BE2C (cell line): ENCODE measurements at places on chromosomes 13 and 19.

DNA sequence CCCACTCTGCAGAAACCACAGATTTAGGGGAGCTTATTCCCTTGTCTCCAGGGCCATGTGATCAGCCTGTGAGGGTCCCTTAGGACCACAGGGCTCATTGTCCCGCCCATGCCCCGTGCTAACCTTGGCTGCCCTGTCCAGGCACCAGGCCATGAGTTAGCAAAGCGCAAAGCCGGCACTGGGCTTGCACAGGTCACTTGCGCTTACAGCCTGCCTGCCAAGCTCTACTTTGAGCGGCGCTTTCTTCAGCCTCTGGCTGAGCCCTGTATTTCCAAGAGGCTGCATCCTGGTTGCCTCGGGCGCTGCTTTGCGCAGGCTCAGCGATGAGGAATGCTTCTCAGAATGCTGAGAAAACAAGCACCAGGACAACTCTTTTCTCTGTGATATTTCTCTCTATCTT lies 188.0 kb downstream of the TDRD3 start:
- no peak for DNase-seq

- DNase-seq = no peak
Observed at GRCh38 chr13:83941701-83942335, 59.5 kb upstream of the SLITRK1 start.

DNA sequence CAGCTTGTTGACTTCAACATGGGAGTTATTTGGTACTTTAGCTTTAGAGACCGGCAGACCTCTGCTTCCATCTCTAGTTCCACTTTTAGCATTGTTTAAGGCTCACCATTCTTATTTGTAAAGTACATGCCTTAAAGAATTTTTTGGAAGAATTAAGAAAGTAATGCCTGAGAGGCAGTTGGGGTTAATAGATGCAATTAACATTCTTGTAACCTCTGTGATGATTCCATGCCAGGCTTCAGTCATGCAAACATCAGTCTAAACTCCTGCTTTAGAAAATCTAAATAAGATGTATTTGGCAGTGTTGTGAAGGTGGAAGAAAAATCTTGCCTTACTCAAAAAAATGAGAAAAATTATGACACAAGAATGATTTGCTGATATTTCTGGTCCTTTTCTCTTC lies 79.9 kb upstream of the UBAC2 start:
- no peak for DNase-seq

GRCh38 chr19:50791594-50792271 lies 1.5 kb downstream of the ACP4 start:
- DNase-seq = no peak

- no peak for DNase-seq
Observed at GRCh38 chr19:44720945-44721344, 22.0 kb downstream of the CEACAM16 start.

GRCh38 chr13:31175847-31176532 lies 14.3 kb upstream of the HSPH1 start:
- DNase-seq = no peak

DNA sequence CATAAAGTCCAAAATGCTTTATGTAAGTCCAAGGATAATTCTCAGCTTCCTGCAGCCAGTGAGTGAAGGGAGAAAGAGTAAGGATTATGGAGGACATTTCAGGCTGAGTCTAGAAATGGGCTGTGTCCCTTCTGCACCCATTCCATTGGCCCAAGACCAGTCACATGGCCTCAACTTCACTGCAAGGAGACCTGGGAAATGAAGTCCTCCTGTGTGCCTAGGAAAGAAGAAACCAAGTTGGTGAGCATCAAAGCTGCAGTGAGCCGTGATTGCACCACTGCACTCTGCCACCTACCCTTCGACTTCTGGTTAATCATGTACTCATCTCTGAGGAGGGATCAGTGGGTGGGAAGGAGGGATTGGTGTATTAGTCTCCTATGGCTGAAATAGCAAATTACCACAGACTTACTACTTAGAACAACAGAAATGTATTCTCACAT lies 3.6 kb upstream of the CD37 start:
- peak; percentile 35 for DNase-seq

- DNase-seq = peak; percentile 65
Observed at GRCh38 chr19:5536337-5536894, 31.3 kb downstream of the TINCR start.

GRCh38 chr13:74755065-74755464 lies 620.9 kb upstream of the KLF12 start:
- no peak for DNase-seq

GRCh38 chr19:4738734-4739133 lies 15.1 kb upstream of the DPP9 start:
- DNase-seq = no peak

DNA sequence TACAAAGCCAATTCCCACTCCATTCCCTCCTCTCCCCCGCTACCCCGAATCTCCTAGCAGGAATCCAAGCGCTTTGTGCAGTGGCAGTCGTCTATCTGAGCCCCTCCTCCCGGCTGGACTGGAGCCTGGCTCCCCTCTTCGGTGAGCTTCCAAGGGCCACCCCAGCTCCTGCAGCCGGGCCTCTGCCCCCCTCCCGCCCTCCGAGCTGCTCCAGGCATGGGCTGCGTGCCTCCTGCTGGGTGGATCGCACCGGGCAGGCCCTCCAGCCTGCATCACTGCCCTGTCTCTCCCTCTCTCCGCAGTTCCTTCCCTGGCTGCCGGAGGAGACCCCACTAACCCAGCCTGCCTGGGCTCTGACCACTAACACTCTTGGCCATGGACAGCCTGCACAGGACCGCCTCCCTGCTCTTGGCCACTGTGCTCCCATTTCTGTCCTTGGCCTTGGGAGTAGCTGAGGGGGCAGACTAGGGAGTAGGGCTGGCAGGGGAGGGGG lies 12.9 kb upstream of the LENG8 start:
- DNase-seq = no peak

DNA sequence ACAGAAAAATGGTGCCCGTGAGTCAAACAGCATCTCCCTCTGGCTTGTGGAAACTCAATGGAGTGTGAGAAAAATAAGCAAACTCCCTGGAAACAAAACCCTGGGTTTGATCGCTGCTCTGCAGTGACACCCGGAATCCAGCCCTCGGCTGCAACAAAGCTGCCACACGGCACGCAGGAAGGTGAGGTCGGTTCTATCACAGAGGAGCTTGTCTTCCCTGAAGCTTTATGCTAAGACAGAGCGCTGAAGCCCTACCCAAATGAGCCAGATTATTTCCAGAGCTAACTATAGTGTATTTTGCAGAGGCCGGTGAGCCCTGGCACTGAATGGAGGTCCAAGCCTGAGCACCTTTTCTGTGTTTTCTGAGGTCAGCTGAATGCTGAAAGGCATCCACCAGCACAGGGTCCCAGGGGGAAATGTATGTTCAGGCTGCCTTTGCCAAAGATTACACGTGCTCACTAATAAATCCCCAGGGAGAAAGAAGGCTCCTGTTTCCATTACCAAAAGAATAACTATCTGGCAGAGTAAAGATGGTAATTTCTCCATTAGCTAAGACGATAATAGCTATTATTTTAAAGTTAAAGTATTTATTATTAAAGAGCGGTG lies 77.8 kb downstream of the TSHZ3 start:
- DNase-seq = peak; percentile 69

DNA sequence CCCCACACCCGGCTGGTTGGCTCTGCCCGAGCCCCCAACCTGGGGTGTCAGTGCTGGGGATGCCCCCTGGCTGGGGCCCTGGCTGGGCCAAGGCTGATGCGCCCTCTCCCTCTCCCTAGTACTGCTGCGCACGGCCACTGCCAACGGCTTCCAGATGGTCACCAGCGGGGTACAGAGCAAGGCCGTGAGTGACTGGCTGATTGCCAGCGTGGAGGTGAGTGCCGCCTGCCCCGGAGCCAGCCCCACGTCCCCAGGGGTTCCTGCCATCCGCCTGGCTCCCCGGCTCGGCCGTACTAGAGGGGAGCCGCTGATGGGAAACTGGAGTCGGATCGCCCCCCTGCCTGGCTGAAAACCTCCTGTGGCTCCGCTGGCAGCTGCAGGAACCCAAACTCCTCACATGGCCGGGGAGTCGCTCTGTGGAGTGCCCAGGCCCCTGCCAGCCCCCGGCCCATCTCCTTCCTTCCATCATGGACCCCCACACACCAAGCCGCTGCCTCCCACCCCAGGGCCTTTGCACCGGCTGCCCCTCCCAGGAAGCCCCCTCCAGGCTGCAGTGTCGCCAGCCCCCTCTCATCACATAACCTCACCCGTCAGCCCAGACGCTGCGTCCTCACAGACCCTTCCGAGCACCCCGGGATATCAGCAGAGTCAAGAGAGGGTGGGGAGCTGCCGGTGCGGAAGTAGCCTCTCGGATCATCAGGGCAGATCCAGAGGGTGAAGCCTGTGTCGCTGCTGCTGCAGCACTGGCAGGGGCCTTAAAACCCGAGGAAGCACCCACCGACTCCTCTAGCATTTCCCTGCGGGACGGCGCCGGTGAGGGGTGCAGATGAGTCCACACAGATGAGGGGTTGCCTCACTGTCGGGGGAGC lies 10.6 kb downstream of the NCLN start:
- DNase-seq = peak; percentile 67

GRCh38 chr19:54448040-54448773 lies 792 bp upstream of the LENG8 start:
- DNase-seq = peak; percentile 61

GRCh38 chr13:78194904-78195639 lies 276.4 kb upstream of the EDNRB start:
- no peak for DNase-seq

GRCh38 chr19:5652261-5652660 lies 28.1 kb downstream of the MICOS13 start:
- DNase-seq = peak; percentile 69

DNA sequence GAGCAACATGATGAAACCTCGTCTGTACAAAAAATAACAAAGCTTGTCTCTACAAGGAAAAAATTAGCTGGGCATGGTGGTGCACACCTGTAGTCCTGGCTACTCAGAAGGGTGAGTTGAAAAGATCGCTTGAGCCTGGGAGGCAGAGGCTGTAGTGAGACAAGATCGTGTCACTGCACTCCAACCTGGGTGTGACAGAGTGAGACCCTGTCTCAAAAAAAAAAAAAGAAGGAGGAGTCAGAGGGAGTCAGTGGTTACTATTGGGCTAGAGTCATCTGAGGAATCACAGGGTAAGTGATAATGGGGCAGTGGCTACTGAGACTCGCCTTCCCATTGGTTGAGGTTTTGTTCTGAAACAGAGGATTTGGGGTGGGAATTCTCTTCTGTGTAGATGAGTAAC lies 1.9 kb upstream of the GPI start:
- no peak for DNase-seq
